ENCODE measurements at places on chromosomes 13 and 19.

- no peak for DNase-seq
Observed at GRCh38 chr13:21297447-21297846, 121.0 kb downstream of the MRPL57 start.

DNA sequence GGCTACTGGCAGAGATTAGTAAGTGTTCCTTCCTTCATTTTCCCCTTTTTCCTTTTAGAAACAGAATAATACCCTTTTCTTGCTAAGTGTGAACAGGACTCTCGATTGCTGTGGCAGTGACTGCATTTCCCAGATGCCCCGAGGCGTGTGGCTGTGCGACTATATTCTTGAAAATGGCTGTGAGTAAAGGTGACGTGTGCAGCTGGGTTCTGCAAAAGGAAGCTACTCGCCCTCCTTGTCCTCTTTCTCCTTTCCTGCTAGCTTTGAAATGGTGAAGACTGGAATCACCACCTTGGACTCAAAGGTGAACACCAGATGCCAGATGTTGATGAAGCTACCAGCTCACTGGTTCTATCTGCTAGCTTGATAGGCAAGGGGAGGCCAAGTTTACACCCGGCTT lies 121.4 kb downstream of the MIPEP start:
- no peak for DNase-seq

- DNase-seq, result no peak
Observed at GRCh38 chr13:35690581-35691207, 214.2 kb upstream of the MAB21L1 start.

DNA sequence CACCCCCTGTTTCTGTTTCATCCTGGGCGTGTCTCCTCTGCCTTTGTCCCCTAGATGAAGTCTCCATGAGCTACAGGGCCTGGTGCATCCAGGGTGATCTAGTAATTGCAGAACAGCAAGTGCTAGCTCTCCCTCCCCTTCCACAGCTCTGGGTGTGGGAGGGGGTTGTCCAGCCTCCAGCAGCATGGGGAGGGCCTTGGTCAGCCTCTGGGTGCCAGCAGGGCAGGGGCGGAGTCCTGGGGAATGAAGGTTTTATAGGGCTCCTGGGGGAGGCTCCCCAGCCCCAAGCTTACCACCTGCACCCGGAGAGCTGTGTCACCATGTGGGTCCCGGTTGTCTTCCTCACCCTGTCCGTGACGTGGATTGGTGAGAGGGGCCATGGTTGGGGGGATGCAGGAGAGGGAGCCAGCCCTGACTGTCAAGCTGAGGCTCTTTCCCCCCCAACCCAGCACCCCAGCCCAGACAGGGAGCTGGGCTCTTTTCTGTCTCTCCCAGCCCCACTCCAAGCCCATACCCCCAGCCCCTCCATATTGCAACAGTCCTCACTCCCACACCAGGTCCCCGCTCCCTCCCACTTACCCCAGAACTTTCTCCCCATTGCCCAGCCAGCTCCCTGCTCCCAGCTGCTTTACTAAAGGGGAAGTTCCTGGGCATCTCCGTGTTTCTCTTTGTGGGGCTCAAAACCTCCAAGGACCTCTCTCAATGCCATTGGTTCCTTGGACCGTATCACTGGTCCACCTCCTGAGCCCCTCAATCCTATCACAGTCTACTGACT lies at the start of gene KLK3:
TSS of gene KLK3 (plus strand) at position 280 of the 775 bp plus-strand sequence. CDS start at position 321, 41 bp downstream.
- no peak for DNase-seq

- DNase-seq, result no peak
Observed at GRCh38 chr13:102682211-102682610, 12.6 kb downstream of the METTL21C start.

GRCh38 chr13:26705536-26705935 lies 55.0 kb downstream of the GPR12 start:
- no peak for DNase-seq

GRCh38 chr13:40618581-40619478 lies 47.6 kb downstream of the FOXO1 start:
- no peak for DNase-seq

DNA sequence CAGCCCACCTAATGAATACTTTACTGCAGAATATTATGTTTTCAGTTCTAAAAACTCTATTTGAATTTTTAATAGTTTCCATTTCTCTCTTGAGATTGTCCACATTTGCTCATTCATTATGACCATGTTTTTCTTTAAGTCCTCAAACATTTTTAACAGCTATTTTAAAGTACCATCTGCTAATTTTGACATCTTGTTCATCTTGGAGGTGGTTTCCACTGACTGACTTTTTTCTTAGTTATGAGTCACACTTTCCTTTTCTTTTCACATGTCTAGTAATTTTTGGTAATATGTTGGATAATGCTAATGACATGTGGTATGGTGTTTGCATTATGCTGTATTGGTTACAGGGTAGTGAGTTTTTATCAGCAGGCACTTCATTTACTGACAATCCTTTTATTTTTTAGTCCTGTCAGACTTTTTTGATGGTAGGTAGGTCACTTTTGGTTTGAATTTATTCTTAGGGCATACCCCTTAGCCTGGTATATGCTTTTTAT lies 15.4 kb upstream of the ESD start:
- no peak for DNase-seq

DNA sequence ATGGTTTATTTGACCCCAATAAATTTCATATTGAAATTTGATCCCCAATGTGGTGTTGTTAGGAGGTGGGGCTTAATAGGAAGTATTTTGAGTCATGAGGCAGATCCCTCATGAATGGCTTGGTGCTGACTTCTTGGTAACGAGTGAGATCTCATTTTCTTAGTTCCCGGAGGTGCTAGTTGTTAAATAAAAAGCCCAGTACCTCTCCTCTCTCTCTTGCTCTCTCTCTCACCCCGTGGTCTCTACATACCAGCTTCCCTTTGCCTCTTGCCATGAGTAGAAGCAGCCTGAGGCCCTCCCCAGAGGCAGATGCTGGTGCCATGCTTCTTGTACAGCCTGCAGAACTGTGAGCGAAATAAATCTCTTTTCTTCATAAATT lies 39.4 kb upstream of the KATNAL1 start:
- no peak for DNase-seq

DNA sequence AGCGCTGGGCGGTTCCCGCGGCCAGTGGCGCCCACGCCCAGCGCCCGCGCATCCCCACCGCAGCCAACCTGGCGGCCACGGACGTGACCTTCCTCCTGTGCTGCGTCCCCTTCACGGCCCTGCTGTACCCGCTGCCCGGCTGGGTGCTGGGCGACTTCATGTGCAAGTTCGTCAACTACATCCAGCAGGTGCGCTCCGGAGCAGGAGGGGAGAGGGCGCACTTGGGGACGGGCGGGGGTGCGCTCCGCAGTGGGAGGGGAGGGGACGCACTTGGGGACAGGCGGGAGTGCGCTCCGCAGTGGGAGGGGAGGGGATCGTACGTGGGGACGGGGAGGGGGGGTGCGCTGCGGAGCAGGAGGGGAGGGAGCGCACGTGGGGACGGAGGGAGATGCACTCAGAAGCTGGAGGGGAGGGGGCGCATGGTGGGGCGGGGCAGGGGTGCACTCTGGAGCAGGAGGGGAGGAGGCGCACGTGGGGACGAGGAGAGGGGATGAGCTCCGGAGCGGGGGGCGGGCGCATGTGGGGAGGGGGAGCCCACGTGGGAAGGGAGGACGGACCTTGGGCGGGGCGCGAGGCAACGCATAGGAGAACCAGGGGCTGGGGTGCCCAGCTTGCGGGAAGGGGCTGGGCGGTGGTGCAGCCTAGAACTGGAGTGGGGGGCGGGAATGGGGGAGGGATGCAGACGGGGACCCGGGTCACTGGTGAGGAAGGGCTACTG lies 1.5 kb downstream of the KISS1R start:
- peak; percentile 30 for DNase-seq

GRCh38 chr13:110132225-110132982 lies 174.6 kb downstream of the COL4A1 start:
- no peak for DNase-seq

DNA sequence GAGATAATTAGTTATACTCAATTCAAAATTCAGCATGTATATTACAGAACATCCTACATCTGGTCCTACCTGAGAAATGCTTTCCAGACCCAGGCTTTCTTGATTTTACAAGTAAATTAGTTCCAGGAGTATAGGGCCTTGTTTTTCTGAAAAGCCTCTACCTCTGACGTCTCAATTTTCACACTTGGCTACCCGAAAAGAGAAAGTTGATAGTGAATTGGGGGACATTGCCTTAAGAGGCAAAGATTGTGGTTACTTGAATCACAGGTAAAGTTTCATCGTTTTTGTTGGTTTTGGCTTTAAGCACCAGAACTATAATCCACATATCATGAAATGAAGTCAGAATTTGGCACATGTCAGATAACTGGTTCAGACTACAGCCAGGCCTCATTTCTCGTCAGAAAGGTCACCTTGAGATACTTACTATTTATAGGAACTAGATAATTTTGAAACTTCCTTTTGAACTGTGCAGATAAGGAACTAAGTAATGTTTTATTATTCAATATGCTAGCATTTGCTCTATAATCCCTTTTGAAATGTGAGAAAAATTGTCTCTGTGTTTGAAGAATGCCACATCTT lies 30.8 kb downstream of the FAM124A start:
- no peak for DNase-seq

GRCh38 chr13:30235216-30235615 lies 72.1 kb downstream of the KATNAL1 start:
- no peak for DNase-seq

DNA sequence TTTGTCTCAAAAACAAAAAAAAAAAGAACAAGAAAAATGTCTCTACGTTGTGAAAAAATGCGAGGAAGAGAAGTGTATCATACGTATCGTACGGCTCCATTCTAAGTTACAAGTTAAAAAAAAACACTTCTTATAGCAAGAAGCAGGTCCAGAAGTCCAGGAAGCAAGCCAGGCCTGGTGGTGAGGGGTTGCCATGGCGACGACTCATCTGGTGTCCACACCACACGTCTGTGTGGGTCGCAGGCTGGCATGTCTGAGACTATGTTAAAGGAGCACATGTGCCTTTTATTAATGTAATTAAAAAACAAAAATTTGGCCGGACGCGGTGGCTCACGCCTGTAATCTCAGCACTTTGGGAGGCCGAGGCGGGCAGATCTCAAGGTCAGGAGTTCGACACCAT lies 5.9 kb downstream of the MED16 start:
- no peak for DNase-seq

GRCh38 chr19:14530005-14530348 lies 583 bp downstream of the TECR start:
- peak; percentile 40 for DNase-seq

DNA sequence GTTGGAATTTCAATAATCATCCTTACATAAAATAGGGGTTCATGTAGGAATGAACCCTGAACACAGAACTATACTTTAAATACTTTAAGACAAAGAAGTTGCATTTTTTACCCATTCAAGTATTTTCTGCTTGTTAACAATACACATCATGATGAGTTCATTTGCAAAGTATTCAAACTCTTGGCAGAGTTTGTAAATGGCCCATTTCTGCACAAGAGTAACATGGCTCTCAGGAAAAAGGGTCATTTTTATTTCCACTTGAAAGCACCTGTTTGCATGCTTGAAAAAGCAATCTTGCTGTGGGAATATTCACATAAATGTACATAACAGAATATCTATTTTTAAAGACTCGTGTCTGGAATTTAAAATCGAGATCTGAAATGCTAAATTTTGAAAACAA lies 18.1 kb downstream of the ESD start:
- no peak for DNase-seq

GRCh38 chr19:18769989-18770528 lies 21.0 kb downstream of the COMP start:
- DNase-seq, result no peak

GRCh38 chr19:48308631-48309586 lies 16.4 kb upstream of the EMP3 start:
- DNase-seq, result no peak

GRCh38 chr19:10510301-10510802 lies 6.9 kb downstream of the S1PR5 start:
- peak; percentile 60 for DNase-seq

DNA sequence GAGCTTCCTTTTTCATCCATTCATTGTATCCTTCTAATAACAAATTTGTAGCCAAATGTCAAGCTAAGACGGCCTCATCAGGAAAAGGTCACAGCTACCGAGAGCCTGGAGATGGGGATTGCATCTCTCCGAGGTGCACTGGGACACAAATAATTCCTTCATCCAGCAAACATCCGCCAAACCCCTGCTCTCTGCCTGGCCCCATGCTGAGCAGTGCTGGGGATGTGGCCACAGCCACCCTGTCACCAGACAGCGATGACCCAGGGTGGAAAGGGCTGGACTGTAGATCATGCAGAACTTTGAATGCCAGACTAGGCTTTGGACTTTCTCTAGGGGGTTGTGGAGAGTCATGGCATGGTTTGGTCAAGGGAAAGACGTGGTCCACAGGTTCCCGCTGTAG lies 1.9 kb downstream of the TOMM40 start:
- no peak for DNase-seq

DNA sequence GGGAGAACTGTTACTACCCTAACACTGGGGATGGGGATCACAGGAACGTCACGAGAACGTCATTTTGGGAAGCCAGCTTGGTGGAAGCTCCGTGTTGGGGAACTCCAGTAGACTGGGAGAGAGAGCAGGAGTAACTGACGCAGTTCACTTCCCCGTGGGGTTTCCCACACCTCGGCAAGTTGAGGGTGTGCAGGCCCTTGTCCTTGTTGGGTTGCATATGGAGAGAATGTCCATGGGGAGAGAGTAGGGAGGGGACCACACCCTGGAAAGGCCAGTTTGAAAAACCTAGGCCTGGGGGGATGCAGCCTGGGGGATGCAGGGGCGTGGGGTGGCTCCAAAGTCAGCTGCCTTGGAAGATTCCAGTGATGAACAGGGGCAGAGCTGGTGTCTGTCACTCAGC lies 50.7 kb upstream of the MCF2L start:
- no peak for DNase-seq

DNA sequence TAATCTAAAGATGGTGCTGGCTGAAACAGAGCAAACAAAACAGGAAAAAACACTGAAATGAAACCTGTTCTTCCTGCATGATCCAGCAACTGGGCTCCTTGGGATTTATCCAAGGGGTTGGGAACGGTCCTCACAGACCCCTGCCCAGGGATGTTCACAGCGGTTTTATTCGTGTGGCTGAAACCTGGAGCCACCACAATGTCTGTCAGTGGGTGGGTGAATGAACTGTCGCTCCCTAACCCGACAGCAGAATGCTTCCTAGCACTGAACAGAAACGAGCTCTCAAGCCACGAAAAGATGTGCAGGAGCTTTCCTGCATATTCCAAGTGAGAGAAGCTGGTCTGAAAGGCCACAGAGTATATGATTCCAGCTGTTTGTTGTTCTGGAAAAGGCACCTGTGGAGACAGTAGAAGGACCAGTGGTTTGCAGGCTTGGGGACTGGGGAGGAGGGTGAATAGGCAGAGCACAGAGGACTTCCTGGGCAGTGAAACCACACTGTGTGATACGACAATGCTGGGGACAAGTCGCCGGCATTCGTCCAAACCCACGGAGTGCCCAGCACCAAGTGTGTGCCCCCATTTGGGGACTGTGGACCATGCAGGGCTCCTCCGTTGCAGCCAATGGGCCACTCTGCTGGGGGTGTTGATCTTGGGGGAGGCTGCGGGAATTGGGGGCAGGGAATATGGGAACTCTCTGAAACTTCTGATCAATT lies 73.9 kb downstream of the TEX29 start:
- DNase-seq, result no peak

- peak; percentile 52 for DNase-seq
Observed at GRCh38 chr19:45250832-45251451, at the start of gene MARK4. TSS of gene MARK4 (plus strand) at chr19:45251271. CDS start at chr19:45251589, 318 bp downstream.
